T-cell (primary cell): ENCODE measurements at places on chromosomes 2 and 18.

GRCh38 chr2:222270396-222270795 lies 28.4 kb downstream of the PAX3 start:
- no peaks in the 10 kb centered on the region for H3K27me3 ChIP-seq
- no peak overlapping the region for H3K27ac ChIP-seq
- H3K36me3 ChIP-seq = no peaks in the 10 kb centered on the region
- no peaks in the 10 kb centered on the region for H3K4me1 ChIP-seq

GRCh38 chr2:9791711-9792110 lies 51.6 kb upstream of the TAF1B start:
- H3K4me1 ChIP-seq = peaks cover 16% of the 10 kb centered on the region
- no peak overlapping the region for H3K27ac ChIP-seq
- no peaks in the 10 kb centered on the region for H3K36me3 ChIP-seq
- no peak for DNase-seq
- no peaks in the 10 kb centered on the region for H3K27me3 ChIP-seq

- H3K27ac ChIP-seq = no peak overlapping the region
- peaks cover 21% of the 10 kb centered on the region for H3K36me3 ChIP-seq
- DNase-seq = no peak
- no peaks in the 10 kb centered on the region for H3K4me1 ChIP-seq
These were observed 117.7 kb upstream of the MCFD2 start for GRCh38 chr2:47033102-47033880.

DNA sequence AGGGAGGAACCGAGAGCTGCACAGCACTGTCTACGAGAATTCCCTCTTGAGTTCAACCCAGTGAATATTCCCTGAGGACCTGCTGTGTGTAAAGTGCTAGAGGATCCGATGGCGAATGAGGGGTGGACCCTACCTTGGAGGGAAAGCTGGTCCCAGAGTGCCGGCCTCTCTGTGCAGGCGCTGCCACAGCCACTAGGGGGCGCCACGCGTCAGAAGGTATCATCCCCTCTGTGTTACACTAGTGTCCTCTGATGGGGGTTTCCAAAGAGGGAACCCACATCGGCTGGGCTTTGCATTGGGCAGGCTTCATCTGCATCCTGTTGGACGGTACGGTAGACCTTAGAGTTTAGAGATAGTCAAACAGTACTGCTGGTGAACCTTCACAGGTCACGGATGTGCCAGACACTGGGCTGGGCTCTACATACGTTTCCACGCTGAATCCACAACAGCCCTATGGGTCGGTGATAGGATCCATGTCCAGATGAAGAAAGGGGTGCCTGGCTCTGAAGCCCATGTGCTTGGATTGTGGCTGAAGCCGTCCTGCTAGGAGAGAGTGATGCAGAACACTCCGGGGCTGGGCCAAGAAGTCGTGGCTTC lies 39.0 kb downstream of the COA5 start:
- peaks cover 46% of the 10 kb centered on the region for H3K36me3 ChIP-seq
- no peak overlapping the region for H3K27ac ChIP-seq
- no peak overlapping the region for H3K4me3 ChIP-seq
- H3K27me3 ChIP-seq = no peaks in the 10 kb centered on the region
- no peaks in the 10 kb centered on the region for H3K4me1 ChIP-seq

DNA sequence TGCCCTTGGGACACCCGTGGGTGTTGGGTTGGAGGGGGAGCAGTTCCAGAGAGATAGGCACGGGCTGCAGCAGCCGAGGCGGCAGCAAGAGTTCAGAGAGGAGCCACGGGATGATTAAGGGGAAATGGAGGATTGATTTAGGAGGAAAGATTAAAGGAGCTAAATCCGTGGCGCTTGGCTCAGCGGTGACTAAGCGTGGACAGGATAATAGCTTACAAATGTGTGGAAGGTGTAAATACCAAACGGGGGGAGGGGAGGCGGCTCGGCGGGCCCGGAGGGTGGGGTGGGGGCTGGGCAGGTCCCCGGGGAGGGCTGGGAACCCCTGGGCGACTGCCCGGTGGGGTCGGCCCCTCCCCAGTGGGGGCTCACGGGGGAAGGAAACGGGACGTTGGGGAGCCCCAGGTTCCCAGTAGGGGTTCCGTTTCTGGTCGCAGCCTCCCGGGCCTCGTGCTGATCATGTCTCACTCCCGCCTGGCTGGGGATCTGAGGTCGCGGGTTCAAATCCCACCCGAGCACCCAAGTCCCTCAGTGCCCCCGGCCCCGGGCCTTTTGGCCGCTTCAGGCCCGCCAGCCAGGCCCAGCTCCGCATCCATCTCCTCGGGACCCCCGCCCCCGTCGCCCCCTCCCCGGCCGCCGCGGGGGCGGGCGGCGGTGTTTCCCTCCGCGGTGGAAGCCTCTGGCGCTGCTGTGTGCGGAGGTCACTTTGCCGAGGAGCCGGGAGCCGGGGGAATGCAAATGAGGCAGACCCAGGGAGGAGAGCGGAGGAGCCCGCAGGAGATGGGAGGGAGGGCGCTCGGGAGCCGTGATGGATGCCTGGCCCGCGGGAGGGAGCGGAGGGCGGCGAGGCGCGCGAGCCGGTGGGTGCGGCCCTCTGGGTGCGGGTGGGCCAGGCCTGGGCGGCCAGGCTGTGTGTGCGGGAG lies 8.1 kb downstream of the ASIC4 start:
- H3K4me3 ChIP-seq = no peak overlapping the region
- H3K4me1 ChIP-seq = no peaks in the 10 kb centered on the region
- peaks cover 7% of the 10 kb centered on the region for H3K27me3 ChIP-seq

- DNase-seq = no peak
- H3K4me1 ChIP-seq = no peaks in the 10 kb centered on the region
- no peak overlapping the region for H3K4me3 ChIP-seq
- no peak overlapping the region for H3K27ac ChIP-seq
- peaks cover 18% of the 10 kb centered on the region for H3K27me3 ChIP-seq
- H3K36me3 ChIP-seq = no peaks in the 10 kb centered on the region
These were observed 212.5 kb upstream of the HAAO start for GRCh38 chr2:43004879-43005244.

DNA sequence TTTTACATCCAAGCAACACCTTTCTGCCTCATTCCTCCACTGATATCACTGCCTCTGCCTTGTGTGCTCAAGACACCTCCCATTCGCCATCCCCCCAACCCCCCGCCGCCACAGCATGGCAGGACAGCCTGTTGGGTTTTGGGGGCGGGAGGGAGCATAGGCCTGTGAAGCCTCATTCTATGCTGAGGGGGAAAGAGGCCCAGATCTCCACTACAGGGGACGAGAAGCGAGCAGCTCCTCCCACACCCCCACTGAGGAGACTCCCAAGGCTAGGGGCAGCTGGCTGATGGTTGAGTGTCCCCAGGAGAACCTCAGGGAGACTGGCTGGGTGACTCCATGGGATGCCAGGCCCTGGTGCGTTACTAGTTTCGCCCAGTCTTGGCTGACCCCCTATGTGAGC lies 214.3 kb upstream of the SIX2 start:
- H3K27ac ChIP-seq = no peak overlapping the region
- no peak for DNase-seq
- no peaks in the 10 kb centered on the region for H3K4me1 ChIP-seq
- H3K4me3 ChIP-seq = no peak overlapping the region
- H3K27me3 ChIP-seq = peaks cover 44% of the 10 kb centered on the region

DNA sequence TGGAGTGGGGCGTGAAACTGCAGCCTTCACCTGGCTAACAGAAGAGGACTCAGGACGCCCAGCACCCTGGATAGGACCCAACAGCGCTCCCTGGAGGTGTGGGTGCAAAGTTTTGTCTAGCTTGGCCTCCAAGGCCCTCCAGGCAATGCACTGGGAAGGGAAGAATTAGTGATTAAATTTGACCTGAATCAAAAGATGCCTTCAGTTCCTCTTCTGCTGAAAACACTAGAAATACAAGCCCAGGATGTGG lies 779 bp upstream of the TRIB2 start:
- no peaks in the 10 kb centered on the region for H3K36me3 ChIP-seq
- peak; percentile 69 for DNase-seq
- H3K27me3 ChIP-seq = no peaks in the 10 kb centered on the region
- peak overlapping the region; percentile 73 for H3K27ac ChIP-seq
- peak overlapping the region; percentile 94 for H3K4me3 ChIP-seq

DNA sequence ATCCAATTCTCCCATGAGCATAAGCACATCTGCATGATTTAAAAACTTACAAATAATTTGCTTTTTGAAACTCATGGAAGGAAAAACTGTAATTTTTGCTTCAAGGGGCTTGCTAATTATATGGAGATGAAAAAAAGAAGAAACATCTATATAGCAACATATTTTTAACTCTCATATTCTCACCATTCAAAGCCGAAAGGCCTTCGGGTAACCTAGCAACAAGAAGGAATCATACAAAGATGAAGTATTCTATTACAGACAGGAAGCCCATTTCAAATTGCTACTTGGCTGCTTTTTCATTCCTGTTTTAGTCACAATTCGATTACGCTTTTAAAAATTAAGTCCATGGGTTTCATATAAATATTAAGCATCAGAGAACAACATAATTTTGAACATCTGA lies 39.2 kb upstream of the RNU4ATAC start:
- no peaks in the 10 kb centered on the region for H3K27me3 ChIP-seq
- peaks cover 9% of the 10 kb centered on the region for H3K4me1 ChIP-seq
- H3K4me3 ChIP-seq = no peak overlapping the region
- no peak for DNase-seq

DNA sequence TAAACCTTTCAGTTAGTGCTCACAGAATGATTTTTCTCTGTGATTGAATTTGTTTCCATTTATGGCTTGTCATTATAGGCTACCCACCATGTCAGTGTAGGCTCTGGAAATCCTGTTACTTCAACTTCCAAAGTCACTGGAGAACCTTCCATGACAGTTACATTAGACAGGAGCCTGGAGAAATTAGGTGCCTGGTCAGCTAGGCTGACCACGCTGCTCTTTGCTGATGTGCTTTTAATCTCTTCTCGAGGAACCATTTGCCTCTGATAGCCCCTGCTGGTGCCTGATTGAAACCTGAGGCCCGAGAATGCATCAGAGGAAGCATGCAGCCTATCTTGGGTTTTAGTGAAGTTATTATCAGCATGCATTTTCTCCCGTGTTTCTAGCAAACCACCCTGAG lies 29.6 kb upstream of the TTN start:
- peaks cover 3% of the 10 kb centered on the region for H3K36me3 ChIP-seq
- no peak overlapping the region for H3K27ac ChIP-seq
- H3K4me3 ChIP-seq = no peak overlapping the region
- DNase-seq = no peak
- no peaks in the 10 kb centered on the region for H3K4me1 ChIP-seq

- no peak for DNase-seq
- peaks cover 16% of the 10 kb centered on the region for H3K36me3 ChIP-seq
- H3K27me3 ChIP-seq = no peaks in the 10 kb centered on the region
- peak overlapping the region; percentile 84 for H3K4me3 ChIP-seq
- H3K27ac ChIP-seq = peak overlapping the region; percentile 99
- H3K4me1 ChIP-seq = peaks cover 84% of the 10 kb centered on the region
These were observed 1.7 kb upstream of the CTDSP1 start for GRCh38 chr2:218397820-218398436.

DNA sequence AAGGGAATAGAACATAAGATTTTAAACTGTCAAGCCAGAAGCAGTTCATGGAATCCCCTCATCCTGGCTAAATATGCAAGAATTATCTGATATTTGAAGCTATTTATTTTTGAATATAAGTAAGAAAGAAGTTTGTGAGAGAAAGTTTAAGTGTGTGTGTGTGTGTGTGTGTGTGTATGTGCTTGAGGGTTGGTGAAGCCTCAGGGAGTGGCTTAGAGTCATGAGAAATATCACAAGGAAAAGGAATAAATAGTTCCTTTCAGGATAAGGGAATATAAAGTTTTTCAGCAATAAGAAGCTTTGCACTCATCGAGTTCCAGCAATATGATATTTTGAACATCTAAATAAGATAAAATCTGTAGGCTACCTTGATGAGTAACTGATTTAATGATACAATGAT lies 359.6 kb downstream of the MEIS1 start:
- no peak overlapping the region for H3K4me3 ChIP-seq
- H3K36me3 ChIP-seq = no peaks in the 10 kb centered on the region
- DNase-seq = no peak
- no peaks in the 10 kb centered on the region for H3K27me3 ChIP-seq
- no peak overlapping the region for H3K27ac ChIP-seq

- H3K27me3 ChIP-seq = no peaks in the 10 kb centered on the region
- H3K27ac ChIP-seq = no peak overlapping the region
- DNase-seq = no peak
- no peak overlapping the region for H3K4me3 ChIP-seq
These were observed 58.9 kb upstream of the TEX51 start for GRCh38 chr2:126839796-126840195.

DNA sequence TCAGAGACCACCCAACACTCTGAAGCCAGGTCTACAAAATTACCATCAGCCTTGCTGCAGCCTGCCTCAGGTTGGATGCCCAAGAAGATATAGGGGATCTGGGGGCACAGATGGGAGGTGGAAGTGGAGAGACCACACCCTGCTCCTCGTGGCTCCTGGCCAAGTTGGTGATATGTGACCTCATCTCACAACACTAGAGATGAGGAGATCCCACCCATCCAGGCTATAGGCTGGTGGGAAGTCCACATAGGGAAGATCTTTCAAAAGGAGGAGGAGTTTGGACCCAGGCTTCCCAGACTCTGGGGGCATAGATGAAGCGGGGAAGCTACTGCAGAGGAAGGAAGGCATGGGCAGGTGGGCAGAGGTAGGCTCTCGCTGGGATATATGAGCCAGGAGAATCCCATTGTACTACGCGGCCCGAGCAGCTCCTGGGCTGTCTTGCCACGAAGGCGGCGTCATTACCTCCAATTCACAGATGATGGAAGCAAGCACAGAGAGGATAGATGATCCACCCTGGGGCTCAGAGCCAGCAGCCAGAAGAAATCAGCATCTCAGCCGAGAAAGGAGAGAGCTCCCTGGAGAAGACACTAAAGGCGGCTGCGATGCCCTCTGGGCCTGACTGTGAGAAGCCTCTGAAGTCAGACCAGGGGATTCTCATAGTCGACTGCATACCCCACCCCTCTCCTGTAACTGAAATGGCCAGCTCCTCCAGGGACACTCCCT lies 96.0 kb downstream of the RHOB start:
- no peak overlapping the region for H3K4me3 ChIP-seq
- H3K4me1 ChIP-seq = no peaks in the 10 kb centered on the region
- H3K27ac ChIP-seq = no peak overlapping the region

DNA sequence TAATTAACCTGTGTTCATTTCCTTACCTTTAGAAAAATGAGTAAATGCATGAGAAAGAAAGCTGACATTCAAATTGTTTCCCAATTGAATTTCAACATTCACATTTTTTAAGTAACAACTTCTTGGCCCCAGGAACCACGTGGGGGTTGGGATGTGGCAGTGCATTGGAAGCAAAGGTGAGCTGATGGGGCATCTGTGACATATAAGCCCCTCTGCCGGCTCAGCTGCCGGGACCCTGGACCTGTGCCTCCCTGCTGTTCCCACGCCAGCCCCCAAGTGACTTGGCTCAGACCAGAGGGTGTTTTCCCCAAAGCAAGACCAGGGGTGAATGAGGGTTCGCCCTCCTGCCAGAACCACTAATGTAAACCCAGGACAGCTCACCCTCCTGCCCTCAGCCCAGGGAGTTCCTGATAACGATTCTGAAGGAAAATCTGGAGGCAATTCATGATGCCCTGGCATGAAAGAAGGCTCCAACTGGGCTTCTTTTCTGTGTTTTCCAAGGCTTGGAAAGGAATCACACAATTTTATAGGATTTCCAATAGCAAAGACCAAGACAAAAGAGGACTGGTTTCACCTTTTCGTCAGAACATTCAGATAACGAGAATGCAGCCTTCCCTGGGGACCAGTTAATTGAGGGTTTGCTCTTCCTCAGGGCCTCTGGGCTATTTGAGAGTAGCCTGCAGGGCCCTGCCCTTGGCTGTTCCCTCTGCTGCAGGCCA lies 193.2 kb upstream of the TWIST2 start:
- H3K27me3 ChIP-seq = no peaks in the 10 kb centered on the region
- no peak overlapping the region for H3K27ac ChIP-seq
- H3K4me1 ChIP-seq = no peaks in the 10 kb centered on the region
